Iris pigment epithelial cell (primary cell): ENCODE measurements at places on chromosomes 13 and 19.

DNA sequence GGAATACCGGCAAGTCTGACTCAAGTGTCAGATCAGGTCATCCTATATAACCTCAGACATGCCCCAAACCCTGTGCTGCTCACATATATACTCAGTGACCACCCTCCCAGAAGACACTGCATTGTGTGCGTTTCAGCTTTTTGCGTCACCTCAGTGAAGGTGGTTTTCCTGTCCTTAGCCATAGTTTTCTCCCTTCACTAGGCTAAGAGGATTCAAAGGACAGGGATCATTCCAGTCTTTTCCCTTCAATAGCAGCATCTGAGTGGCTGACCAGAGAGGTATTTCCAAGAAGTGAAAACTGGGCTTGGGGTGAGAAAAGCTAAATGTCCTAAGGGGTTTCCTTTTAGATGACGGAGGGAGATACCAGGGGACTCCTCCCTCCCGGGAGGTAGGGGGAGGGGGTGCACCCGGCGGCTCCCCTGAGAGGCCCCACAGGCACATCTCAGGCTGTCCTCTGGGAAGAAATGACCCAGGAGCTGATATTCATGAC is 12.7 kb upstream of the OR10H1 start:
- DNase-seq, result no peak

DNA sequence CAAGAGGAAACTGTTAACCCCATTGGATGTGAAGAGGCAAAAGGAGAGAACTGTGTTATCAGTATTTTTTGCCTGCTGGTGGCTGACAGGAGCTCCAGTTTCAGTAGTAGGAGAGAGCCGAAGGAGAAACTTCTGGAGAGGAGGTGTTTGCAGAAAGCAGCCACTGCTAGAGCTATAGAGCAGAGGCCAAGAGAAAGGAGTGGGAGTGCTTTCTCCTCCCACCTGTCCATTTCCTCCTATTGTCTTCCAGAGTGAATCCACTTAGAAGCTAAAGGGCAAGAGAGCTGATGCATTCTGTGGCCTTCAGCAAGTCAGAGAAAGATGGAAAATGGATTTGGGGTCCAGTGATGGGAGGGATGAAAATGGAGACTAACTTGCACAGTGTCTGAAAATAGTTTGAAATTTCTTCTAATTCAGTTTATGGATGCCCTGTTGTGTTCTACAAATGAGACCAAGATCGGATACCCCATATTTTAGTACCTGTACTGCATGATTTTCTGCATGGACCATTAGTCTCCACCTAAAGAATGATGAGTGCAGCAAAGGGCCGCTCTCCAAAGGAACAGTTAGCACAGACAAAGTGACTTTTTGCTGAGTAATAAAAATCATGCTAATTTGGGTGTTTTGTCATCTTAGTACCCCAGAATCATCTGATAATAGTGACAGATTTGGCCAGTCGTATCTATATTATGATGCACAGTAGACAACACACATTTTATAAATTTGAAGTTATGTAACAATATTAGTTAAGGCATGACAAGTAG is 10.7 kb downstream of the HS6ST3 start:
- no peak for DNase-seq

DNA sequence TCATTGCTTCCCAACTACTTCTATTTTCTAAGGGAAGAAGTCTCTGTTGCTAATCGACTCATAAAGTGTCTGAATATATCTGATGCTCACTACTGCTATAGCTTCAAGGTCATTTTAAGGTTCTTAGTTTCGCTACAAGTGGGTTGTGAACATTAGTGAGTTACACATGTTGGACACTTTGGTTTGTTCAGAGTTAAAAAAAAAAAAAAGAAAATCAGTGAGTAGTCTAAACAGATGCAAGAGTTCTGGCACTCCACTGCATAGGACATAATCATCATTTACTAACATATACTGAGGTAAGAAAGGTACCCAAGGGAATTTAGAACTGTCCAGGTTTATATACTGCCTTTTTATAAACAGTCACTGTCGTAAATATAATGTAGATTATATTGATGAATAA is 108.8 kb downstream of the KLF12 start:
- no peak for DNase-seq

DNA sequence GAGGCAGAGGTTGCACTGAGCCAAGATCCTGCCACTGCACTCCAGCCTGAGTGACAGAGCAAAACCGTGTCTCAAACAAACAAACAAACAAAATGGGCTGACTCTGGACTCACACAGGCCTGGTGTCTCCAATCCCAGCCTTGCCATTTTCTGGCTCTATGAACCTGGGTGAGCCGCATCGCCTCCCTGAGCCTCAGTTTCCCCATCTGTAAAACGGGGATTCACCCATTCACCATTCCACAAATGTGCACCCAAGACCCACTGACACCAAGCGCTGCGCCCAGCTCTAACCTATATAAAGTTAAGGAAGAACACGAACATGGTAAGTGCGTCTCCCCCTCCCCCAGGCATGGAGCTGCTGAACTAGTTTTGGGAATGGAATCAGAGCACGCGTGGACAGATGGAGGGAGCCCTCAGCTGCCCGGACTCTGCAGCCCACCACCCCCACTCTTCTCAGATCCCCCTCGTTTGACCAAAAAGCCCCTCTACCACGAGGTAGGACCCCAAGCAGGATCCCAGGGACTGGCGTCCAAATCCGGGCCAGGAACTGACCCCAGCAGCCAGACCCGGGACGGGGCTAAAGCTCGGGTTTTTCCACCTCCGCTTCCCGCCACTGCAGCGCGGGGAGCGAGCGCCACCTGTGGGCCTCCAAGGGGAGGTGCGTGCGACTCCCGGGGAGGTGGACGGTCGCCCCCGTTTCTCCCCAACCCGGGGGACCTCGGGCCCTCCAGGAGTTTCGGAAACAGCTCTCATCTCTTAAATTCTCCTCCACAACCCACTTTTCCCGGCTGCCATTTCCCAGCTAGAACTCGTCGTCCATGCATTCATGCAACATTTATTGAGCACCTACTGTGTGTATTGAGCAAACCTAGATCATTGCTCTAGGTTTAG is 33.0 kb upstream of the ADGRE5 start:
- peak; percentile 26 for DNase-seq
